Sigmoid colon (tissue), 7 donors: ENCODE measurements at places on chromosomes 1 and 21. TPM values are rescaled to one million over a fixed set of nuclear protein-coding genes. Genes with fewer than 3 reads are reported as not detected.

Gene TNNT2
- not detected for total RNA-seq

Gene DMRTA2
- total RNA-seq, result not detected

Gene F3
- total RNA-seq, result 19.3 TPM

Gene LDLRAD1
- total RNA-seq, result not detected

Gene VASH2
- 1.4 TPM for total RNA-seq

Gene PCBP3
- total RNA-seq, result 8.2 TPM

Gene CHD5
- 2.8 TPM for total RNA-seq

Gene KIF14
- not detected for total RNA-seq

- no peak for DNase-seq
These were observed 337.0 kb upstream of the NCAM2 start for GRCh38 chr21:20661246-20661645.

GRCh38 chr1:229192031-229192430 is 78.9 kb upstream of the RAB4A start:
- no peak for DNase-seq

DNA sequence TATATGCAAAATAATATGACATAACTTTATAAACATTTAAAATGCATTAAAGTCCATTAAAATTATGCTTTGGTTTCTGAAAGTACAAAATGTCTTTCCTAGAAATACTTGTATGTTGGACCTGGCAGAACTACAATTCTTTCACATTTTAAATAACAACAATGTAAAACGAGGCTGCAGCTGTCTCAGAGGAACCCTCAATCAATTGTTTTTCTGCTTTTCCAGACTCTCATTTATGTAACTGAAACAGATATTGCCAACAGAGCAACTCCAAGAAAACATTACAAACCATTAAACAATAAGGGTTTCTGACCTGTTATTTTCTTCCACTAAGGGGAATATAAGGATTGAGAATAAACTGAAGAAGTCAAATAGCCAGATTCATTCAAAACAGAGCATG is 1193.4 kb downstream of the NCAM2 start:
- no peak for DNase-seq

GRCh38 chr1:19057182-19057779 is 100.8 kb upstream of the IFFO2 start:
- no peak for DNase-seq

- DNase-seq, result no peak
These were observed 74.2 kb upstream of the MACF1 start for GRCh38 chr1:39130325-39130724.

GRCh38 chr1:1165900-1166421 is 7.7 kb upstream of the TTLL10 start:
- no peak for DNase-seq

- DNase-seq, result no peak
These were observed 5.1 kb upstream of the SMIM1 start for GRCh38 chr1:3767328-3767925.

DNA sequence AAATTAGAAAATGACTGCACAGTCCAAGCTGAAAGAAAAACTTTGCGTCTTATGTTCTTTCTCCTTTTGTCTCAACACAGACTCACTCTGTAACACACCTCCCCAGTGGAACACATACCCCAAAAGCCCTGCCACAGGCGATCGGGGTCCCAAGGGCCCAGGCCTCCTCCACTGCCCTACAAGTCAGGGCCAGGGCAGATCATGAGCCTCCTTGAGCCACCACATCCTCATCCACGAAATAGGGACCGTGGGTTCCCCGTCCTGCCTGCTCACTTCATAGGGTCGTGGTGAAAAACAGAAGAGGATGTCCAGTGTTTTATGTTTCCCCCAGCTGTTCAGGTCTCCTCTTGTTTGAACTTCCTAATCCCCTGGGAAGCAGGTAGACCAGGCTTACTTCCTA is 116.7 kb downstream of the KCNN3 start:
- peak; percentile 52 for DNase-seq

- no peak for DNase-seq
These were observed 600.3 kb downstream of the MATN1 start for GRCh38 chr1:30123036-30123435.

DNA sequence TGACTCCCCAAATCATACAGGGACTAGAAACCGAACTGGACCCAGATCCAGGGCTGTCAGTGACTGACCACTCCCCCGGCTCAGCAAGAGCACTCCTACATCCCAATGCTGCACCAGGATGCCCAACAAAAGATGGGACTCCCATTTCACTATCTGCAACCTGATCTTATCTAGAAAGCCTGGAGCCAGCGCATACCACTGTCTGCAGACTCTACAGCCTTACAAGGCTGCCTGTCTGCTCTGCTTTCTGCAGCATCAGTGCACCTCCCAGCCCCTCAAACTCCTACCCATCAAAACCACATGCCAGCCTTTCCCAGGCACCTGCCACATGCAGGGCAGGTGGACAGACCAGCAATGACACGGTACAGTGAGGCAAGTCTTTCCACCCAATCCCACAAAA is 52.2 kb downstream of the SSBP3 start:
- DNase-seq, result no peak

GRCh38 chr1:163799190-163799805 is 477.5 kb downstream of the NUF2 start:
- no peak for DNase-seq

- DNase-seq, result no peak
These were observed 76.8 kb upstream of the COX20 start for GRCh38 chr1:244758708-244759107.
